Activated T-helper 1 cell treated with anti-CD3 and anti-CD28 coated beads, Interleukin-12 subunit alpha, Interleukin-12 subunit beta, Interleukin-2, Interleukin-4 antibody, amounts not matched to agents 30 ng/mL and 10 ng/mL and 1 ng/mL, durations not matched to agents 14 hours and 24 hours and 36 hours (primary cell): ENCODE measurements at places on chromosomes 1 and 21. TPM values are rescaled to one million over a fixed set of nuclear protein-coding genes. Genes with fewer than 3 reads are reported as not detected.

- H3K4me3 ChIP-seq, result no peak overlapping the region
- H3K4me1 ChIP-seq, result no peaks in the 10 kb centered on the region
- peaks cover 20% of the 10 kb centered on the region for H3K27me3 ChIP-seq
- H3K27ac ChIP-seq, result no peak overlapping the region
- peak; percentile 39 for DNase-seq
Observed at GRCh38 chr1:119675349-119676345, 27.6 kb upstream of the ZNF697 start.

DNA sequence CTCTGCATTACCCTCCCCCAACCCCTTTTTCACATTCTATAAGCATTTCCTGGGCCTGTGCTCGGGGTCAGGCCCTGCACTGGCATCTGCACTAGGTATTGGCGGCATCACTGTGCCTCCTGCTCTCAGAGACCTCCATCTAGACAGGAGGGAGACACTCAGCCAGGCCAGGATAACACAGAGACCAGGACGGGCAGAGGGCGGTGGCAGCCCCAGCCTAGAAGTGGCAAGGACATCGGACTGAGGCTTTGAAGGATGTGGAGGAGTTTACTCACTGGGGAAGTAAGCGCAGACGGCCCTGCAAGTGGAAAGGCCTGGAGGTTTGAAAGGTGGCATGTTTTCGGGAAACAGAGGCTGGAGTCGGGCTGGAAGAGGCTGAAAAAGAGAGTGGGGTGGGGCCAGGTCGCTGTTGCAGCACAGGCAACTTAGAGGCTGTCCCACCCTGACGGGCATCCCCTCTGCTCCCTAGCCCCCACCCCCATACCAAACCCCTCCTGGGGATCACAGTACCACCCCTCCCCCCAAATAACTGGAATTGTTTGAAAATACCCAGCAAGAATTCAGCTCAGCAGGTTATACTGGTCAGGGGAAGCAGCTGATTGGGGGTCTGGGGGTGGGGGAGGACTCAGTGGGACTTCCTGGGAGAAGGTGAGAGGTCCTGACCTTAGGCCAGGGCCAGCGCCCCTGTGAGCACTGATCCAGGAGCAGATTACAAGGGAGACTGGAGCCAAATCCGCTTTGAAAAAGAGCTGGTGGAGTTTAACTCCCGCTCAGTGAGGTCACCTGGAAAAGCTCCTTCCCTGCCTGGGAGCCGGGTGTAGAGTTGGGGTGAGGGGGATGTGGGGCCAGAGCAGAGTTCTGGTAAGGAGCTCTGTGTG is 121.8 kb upstream of the WNT4 start:
- no peaks in the 10 kb centered on the region for H3K4me1 ChIP-seq
- H3K27ac ChIP-seq, result no peak overlapping the region
- peaks cover 3% of the 10 kb centered on the region for H3K27me3 ChIP-seq
- H3K36me3 ChIP-seq, result no peaks in the 10 kb centered on the region
- no peak for DNase-seq
- H3K4me3 ChIP-seq, result no peak overlapping the region

Gene OR2L8
- 0.21 TPM in 1 of 2 replicates, not detected in the other for total RNA-seq

DNA sequence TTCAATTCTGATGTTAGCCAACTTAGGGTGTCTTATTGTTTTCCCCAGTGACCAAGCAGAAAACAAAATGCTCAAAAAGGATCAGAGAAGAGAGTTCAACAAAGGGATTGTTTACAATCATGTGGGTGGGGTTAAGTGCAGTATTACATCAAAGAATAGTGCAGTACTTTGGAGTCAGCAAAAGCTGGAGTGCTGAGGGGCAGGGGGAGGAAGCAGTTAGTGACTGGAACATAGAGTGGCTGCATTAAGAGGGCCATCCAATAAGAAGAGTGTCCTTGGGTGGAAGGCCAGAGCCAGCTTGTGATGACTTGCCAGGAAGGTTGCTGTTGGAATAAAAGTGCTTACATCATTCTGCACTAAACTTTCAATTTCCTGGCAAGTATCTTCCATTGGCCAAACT is 175.5 kb downstream of the CYYR1 start:
- H3K27me3 ChIP-seq, result no peaks in the 10 kb centered on the region
- no peak overlapping the region for H3K4me3 ChIP-seq
- DNase-seq, result no peak
- H3K4me1 ChIP-seq, result no peaks in the 10 kb centered on the region
- H3K27ac ChIP-seq, result no peak overlapping the region

Gene COL16A1
- not detected in 2 replicates for total RNA-seq

Gene TNFSF18
- total RNA-seq, result not detected in 2 replicates

Gene DENND2D
- 205 and 206 TPM in 2 replicates for total RNA-seq

Gene IFI44
- total RNA-seq, result 26.9 and 28.1 TPM in 2 replicates

- peaks cover 21% of the 10 kb centered on the region for H3K4me1 ChIP-seq
- H3K36me3 ChIP-seq, result no peaks in the 10 kb centered on the region
- no peak overlapping the region for H3K4me3 ChIP-seq
- H3K27me3 ChIP-seq, result peaks cover 3% of the 10 kb centered on the region
- peak overlapping the region; percentile 37 for H3K27ac ChIP-seq
- peak; percentile 51 for DNase-seq
Observed at GRCh38 chr1:39657923-39658485, 13.9 kb downstream of the NT5C1A start.

DNA sequence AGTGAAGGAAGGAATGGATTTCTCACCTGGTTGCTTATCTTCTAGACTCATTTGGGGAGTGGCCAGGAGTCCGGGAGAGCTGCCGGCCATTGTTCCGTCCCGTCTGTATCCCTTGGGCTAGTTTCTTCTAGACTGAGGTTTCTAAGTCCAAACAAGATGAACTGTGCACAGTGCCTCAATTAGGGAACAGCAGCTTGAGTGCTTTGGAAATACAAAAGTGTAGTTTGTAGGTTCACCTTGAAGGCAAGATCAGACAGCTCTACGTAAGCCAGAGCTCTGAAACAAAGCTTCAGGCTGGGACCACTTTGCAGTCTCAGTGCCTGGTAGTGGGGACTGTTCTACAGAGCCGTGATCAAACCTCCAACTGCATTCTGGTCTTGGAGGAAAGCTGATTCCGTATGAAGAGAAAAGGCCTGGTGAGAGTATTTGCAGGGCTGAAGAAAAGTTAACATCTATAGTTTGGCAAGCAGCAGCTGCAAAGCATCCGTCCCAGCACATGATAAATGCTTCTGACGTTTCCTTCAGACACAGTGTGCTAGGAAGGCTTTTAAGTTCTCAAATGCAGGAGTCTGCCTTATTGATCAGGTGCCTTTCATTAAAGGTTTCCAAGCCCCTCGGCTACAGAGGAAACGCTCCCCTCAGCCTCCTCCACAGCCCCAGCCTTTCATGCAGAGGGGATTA is 432.8 kb downstream of the KIF26B start:
- no peaks in the 10 kb centered on the region for H3K4me1 ChIP-seq
- no peaks in the 10 kb centered on the region for H3K27me3 ChIP-seq
- DNase-seq, result no peak

DNA sequence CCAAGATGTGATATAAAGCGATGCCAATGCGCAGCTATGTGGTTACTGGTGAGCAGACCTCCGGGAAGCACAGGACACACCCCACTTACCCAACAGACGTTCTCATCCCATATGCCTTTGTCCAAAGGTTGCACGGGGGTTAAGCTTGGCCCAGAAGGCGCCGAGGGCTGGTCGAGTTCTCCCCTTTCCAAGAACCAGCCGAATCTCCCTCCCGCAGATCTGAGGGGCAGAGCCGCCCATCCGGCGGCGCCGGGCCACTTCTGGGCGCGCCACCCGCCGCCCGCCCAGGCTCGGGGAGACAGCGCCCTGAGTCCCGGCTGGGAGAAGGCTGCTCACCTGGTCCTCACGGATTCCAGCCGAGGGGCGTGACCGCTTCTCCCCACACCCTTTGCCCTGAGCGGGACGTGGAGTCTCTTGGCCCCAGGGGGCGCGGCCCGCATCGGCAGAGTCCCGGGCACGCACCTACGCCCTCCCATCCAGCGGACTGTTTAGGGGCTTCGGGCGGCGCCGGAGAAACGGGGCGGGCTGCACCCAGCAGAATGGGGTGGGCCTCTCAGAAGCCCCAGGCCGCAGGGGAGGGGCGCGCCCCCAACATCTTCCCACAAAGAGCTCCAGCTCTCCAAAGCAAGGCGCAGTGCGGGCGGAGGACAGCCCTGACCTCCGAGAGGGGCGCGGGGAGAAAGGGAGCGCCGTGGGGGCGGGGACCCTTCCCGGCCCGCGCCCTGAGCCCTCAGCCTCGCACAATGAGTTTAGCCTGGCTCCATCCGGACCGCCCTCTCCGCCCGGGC is 615 bp downstream of the GPR161 start:
- H3K4me1 ChIP-seq, result peaks cover 26% of the 10 kb centered on the region
- H3K27ac ChIP-seq, result no peak overlapping the region
- DNase-seq, result no peak

DNA sequence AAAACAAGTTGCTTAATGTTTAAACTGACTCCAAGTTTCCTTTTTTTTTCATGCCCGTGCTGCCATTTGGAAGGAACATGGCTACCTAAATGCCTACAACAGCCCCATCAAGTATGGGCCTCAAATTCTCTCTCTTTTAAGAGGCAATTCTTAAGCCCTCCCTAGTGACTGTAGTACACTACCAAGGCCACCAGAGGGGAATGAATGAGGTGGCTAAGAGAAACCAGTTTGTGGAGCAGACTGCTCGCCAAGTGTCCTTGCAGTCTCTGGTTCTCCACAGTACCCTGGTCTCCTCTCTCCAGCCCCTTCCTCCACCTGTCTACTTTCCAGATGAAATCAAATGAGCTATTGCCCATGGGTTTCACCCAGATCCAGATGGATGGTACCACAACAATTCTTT is 1809.6 kb downstream of the BRINP3 start:
- no peaks in the 10 kb centered on the region for H3K36me3 ChIP-seq
- H3K27ac ChIP-seq, result no peak overlapping the region
- no peaks in the 10 kb centered on the region for H3K4me1 ChIP-seq

Gene DISP3
- 0.41 and 0.44 TPM in 2 replicates for total RNA-seq

- H3K4me1 ChIP-seq, result no peaks in the 10 kb centered on the region
- H3K4me3 ChIP-seq, result no peak overlapping the region
- DNase-seq, result no peak
- peaks cover 1% of the 10 kb centered on the region for H3K36me3 ChIP-seq
- H3K27ac ChIP-seq, result no peak overlapping the region
Observed at GRCh38 chr1:221093903-221094791, 214.9 kb downstream of the HLX start.

Gene CFHR1
- not detected in 2 replicates for total RNA-seq

- DNase-seq, result no peak
- no peak overlapping the region for H3K4me3 ChIP-seq
- H3K27ac ChIP-seq, result no peak overlapping the region
Observed at GRCh38 chr1:161009602-161010211, 11.2 kb downstream of the F11R start.

Gene RIPPLY3
- total RNA-seq, result 0.10 TPM in 2 replicates

DNA sequence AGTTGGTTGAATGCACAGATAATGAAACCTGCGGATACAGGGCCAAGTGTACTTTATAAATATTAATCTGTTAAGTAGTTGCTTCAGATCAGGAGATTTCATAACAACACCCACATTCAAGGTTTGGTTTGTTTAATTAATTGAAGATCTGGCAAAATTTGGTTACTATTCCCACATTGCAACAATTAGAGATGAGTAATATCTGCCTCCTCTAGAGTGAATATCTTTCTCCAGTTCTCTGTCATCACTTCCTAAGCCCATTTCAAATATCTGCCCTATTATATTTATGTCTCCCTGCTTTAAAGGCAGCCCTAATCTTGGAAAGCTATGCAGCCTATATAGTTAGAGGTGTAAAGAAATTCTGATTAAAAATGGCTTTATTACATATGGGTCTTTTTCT is 61.4 kb downstream of the PPP2R5A start:
- H3K27ac ChIP-seq, result no peak overlapping the region
- no peak overlapping the region for H3K4me3 ChIP-seq
- H3K4me1 ChIP-seq, result no peaks in the 10 kb centered on the region
- H3K27me3 ChIP-seq, result no peaks in the 10 kb centered on the region

DNA sequence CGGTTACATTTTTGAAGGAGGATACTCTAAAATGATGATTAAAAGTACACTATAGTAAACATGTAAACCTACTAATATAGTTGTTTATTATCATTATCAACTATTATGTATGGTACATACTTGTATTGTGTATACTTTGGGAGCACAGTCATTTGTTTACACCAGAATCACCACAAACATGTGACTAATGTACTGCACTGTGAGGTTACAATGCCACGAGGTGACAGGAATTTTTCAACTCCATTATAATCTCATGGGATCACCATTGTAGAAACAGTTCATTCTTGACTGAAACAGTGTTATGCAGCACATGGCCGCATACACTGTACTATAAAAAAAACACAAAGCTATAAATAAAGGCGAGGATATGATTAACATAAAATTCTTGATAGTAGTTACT is 44.3 kb downstream of the GPATCH2 start:
- H3K4me3 ChIP-seq, result no peak overlapping the region
- no peaks in the 10 kb centered on the region for H3K4me1 ChIP-seq
- no peaks in the 10 kb centered on the region for H3K27me3 ChIP-seq
- no peak overlapping the region for H3K27ac ChIP-seq
- H3K36me3 ChIP-seq, result no peaks in the 10 kb centered on the region

Gene GRIK3
- not detected in 2 replicates for total RNA-seq

Gene ENAH
- total RNA-seq, result 0.05 and 0.23 TPM in 2 replicates
